SK-N-SH treated with all-trans-retinoic acid at 6 μM for 48 hours (cell line): ENCODE measurements at places on chromosomes 16 and 17.
A peak's percentile ranks its signal among the peaks of the same experiment; 100 is the strongest.

- ATAC-seq, result peak; percentile 7
Observed at GRCh38 chr17:78356101-78356713, 3.7 kb downstream of the SOCS3 start.

DNA sequence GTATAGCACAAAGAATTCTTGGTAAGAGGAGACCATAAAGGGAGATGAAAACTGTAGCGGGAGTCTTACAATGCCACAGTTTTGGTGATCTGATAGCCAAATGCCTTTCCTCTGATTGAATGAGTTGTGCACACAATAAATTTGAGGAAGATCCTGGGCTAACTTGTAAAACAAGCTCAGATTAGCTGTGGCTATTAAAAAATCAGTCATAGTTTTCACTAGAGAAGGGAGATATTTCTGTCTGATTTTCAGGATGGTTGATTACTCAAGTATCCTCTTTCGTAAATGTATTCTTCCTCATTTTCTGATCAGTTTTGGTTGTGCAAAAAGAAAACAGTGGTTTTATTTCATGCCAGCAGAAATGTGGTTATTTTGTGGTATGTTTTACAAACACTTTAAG, 9.1 kb upstream of the METTL9 start:
- ATAC-seq, result peak; percentile 62

- ATAC-seq, result peak; percentile 86
Observed at GRCh38 chr17:57440522-57441269, 184.4 kb downstream of the MSI2 start.

DNA sequence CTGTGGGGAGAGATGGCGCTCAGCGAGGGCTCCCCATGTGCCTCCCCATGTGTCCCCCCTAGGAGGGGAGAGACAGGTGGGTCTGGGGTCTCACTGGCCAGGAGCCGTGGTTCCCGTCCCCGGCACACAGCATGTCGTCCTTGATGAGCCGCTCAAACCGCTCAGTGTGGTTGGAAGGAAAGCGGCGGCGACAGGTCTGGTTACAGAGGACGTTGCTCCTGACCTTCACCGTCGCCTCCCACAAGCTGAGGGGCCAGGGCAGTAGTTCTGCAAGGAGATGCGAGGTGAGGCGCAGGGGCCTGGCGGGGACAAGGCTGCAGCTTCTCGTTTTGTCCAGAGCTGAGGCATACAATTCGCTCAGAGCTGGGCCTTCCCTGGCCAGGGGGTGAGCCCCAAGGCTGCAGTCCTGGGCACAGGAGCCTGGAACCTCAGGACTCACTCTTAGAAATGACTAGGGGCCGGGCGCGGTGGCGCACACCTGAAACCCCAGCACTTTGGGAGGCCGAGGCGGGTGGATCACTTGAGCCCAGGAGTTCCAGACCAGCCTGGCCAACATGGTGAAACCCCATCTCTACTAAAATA, 22.8 kb upstream of the UBE2I start:
- ATAC-seq, result no peak

DNA sequence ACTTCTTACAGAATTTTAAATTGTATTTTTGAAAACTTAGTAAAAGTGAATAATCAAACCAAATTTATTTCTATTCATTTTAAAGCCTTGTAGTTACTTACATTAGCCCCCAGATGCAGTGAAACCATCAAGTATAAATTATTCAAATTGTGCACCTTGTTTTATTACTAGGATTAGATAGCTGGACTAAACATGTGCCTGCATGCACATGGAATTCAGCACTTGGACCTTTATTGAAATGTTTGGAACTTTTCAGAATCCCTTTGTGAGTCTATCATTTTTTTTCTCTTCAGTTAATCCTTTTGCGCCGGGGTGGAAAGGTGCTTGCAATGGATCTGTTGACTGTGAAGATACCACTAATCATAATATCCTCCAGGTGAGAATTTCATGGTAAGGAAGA, 4.7 kb downstream of the ZPBP2 start:
- ATAC-seq, result peak; percentile 62; the same call in 2 of the 3 replicates

- ATAC-seq, result no peak
Observed at GRCh38 chr17:32386844-32387243, 36.9 kb downstream of the ZNF207 start.

GRCh38 chr16:82852388-82853008, 225.7 kb downstream of the CDH13 start:
- ATAC-seq, result no peak
